AG09319 (cell line): ENCODE measurements at places on chromosomes 13 and 19.

DNA sequence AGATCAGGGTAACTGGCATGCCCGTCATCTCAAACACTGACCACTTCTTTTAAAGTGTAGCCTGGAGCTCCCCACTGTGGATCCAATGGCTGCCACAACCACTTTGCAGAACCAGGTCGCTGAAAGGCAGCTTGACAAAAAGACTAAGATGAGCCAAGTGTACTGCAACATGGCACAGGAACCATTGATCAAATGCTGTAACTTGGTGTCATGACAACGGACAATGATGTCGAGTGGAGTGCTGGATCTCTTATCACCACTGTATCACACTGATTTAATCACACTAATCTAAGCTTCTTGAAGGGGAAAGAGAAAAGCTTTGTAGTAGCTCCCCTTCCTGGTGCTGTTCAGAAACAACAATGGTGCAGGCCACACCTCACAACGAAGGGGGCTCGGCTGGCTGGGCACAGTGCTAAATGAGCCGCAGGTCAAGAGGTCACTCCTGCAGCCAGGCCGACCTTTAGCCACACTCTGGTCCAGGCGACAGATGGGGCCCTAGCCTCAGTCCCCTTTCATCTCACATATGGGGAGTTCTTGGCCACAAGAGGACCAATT, 2.2 kb upstream of the TNFRSF19 start:
- no peak for DNase-seq

DNA sequence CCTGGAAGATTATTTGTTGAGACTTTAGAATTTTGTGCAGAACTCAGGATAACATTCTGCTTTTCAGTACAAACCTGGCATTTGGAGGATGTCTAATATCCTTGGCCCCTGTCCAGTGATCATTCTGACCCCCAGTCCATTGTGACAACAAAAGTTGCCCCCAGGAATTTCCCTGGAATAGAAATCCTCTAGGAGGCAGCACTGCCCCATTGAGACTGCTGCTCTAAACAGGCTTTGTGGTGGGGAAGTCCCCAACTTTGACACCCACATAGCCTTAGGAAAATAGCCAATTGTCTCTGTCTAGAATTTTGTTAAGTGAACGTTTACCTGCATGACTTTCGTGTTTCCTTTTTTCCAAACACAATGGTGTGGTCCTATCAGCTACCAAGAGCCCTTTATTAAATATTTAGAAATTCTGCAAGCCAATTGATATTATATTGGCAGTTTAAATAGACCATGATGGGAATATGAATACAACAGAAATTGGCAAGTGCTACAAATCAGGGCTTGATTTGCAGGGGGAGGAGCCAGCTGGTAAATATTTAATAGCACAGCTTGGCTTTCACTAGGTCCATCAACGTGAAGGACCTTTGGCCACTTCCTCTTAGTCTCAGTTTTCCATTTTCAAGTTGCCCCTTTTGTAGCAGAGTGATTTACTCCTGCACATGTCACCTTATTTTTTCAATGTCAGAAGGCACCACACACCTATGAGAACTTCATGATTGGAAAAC, 451.7 kb downstream of the EFNB2 start:
- DNase-seq: no peak

- DNase-seq: no peak
Measured at GRCh38 chr13:95477187-95477586, 75.3 kb upstream of the CLDN10 start.

GRCh38 chr13:78228940-78229339, 310.3 kb upstream of the EDNRB start:
- no peak for DNase-seq

DNA sequence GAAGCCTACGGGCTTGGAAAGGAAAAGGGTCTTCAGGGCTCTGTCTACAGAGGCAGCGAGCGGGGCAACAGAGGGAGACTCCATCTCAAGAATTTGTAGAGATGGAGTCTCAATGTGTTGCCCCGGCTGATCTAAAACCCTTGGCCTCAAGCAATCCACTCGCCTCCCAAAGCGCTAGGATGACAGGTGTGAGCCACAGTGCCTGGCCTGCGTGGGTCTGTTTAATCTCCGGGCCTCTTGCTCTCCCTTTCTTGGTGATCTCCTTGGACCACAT, 8.1 kb downstream of the RPS9 start:
- DNase-seq: no peak

- DNase-seq: no peak
Measured at GRCh38 chr13:63446329-63446728, 2030.7 kb upstream of the PCDH20 start.

DNA sequence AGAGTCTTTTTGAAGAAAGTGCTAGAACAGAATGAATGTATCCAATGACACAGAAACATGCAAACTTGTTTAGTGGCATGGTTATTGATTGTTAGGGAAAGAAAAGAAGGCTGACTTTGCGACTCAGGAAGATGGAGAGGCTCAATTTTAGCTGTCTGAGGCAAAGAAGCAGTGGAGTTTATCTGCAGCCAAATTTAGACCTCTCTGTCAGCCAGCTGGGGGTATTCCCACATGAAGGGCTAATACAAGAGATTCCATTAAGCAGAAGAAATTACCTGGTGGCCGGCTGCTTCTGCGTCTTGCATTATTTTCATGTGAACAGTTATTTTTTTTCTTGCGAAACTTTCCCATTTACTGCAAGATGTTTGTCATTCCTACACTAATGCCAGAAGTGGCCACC, 240.2 kb upstream of the NBEA start:
- no peak for DNase-seq

DNA sequence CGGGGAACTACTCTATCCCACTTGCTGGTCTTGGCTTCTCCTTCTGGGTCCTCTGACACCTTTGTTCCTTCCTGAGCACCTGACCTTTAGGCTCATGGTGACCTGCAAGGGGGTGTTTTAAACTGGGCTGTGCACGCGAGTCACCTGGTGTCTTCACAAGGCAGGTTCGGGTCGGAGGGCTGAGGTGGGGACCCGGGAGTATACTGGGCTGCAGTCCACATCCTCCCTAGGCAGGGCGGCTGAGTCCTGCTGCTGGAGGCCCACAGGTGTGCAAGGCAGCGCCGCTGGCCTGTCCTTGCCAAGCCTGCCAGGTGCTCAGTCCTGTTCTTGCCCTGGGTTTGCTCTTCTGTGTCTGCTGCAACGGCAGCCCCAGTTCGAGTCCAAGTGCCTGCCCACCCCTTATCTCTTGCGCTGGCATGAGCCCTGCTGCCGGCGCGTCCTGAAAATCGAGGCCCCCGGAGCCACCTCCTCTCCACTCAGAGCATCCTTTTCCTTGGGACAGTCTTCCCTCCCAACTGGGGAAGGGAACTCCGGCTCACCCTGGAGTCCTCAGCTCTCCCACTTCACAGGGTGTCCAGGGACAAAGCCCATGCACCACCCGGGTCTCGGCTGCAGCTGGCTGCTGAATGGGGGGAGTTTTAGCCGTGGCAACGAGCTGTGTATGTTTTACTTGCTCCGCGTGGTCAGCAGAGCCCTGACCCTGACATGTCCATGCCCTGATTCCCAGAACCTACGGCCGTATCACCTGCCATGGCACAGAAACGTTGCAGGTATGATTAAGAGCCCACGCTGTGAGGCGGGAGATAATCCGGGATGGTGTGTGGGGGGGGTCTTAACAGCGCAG, 193.5 kb downstream of the TEX29 start:
- no peak for DNase-seq

DNA sequence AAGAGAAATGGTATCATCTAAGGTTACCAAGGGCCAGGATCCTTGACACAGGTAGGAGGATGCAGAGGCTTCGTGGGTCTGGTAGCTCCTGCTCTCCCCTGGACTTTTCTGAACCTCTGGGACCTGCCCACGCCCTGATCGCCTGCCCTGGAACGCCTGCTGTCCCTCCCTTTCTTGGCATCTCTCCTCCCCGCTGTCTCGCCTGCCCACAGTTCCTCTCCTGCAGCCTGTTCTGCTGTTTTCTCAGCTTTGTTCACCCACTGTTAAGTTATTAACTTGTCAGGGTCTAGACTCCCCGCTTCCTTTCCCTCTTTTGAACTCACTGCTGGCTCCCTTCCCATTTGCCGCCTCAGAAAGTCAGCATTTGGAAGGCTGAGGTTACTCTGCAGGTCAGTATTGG, 19.8 kb downstream of the SERP2 start:
- no peak for DNase-seq

- no peak for DNase-seq
Measured at GRCh38 chr13:45861322-45861721, 9.8 kb upstream of the SIAH3 start.

- no peak for DNase-seq
Measured at GRCh38 chr19:18290302-18291018, 9.0 kb upstream of the JUND start.

DNA sequence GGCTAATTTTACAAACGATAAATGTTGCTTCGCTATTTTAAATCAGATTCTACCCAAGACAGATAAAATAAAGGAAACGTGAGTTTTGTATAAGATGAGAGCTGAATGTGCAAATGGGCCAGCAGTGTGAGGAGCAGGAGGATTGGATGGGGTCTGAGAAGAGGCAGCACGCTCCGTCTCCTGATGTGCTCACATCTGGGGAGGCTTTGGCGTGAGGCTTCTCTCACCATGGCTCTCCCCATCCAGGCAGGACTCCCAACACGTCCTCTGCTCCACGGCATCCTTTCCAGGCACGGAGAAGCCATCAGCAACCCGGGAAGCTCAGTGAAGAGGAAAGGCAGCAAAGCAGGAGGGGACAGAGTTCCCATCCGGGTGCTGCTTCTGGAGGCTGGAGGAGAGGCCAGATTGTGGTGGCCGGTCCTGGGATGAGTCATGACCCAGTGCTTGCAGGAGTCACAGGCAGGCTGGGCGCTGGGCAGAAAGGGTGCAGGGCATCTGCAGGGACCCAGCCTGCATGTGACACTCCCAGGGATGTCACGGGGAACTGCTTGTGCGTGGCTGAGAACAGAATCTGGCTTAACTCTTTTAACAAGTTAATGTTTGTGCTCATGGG, 47.5 kb downstream of the ZNF536 start:
- no peak for DNase-seq

DNA sequence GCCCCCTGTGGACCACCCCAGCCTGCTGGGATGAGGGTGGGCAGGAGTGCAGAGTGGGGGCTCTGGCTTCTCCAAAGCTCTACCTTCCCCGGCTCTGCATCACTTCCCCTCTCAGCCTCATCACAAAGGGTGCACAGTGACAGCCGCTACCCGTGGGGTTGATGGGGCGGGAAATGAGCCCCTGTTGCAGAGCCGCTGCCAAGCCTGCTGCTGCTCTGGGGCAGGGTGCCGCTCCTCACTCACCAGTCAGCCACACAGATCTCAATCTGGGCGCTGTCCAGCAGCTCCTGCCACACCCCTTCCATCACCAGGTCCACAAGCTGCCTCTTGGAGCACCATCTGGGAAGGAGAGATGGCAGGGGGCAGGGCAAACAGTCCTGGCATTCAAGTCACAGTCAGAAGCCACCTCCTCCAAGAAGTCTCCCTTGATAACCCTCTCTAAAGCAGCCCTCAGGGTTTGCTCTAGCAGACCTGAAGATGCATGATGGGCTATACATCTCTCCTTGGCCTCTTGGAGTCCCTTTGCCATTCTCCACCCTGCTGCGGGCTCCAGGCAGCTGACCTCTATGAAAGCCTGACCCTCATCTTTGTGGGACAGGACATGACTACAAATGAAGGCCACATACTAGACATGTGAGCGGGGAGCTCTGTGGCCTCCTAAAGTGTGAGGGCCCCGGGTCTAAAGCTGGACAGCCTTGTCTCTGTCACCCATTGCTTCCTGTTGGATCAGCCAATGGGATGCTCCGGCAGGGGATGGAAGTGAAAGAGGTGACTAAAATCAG, 15.7 kb downstream of the MRPS12 start:
- DNase-seq: no peak

- DNase-seq: no peak
Measured at GRCh38 chr13:40342901-40343300, 323.5 kb downstream of the FOXO1 start.
